COR-L47 (cell line): ENCODE measurements at places on chromosomes 12 and 14.

- peak; percentile 60 for DNase-seq
Observed at GRCh38 chr12:12333407-12334366, 16.4 kb downstream of the MANSC1 start.

DNA sequence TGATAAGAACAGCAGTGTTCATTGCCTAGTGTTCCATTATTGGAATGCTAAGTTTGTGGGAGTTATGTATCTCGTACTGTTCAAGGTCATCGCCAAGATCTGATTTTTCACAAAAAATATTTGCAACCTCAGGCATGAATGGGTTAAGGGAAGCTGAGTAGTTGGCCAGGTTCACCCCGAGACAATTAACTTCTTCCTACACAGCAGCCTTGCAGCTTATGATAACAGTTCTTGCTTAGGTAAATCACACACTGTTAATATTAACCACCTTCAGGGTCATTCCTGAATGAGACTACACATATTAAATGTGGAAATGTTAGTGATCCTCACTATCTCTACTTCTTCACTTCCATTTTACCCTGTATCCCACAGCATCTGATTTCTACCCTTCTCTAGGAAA, 18.0 kb downstream of the FKBP11 start:
- no peak for DNase-seq

- DNase-seq: no peak
Observed at GRCh38 chr12:1576410-1577241, 17.8 kb downstream of the FBXL14 start.

DNA sequence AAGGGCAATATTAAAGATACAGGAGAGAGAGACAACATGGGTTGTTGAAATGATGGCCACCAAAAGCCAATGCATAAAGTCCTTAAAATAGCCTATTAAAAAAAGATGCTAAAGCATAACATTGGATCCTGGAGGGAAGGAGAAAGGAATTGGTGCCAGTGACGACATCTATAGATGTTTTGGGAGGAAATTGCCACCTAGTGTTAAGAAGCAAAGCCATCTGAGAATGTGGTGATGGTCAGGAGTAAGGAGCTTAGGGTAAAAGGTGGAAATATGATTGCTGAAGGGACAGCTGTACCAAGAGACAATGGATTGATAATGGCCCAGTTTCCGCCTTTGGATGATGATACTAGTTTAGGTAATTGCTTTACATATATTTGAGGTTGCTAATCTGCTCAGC, 85.1 kb downstream of the TMEM30B start:
- no peak for DNase-seq

- no peak for DNase-seq
Observed at GRCh38 chr12:105574056-105574715, 243.7 kb downstream of the C12orf75 start.

DNA sequence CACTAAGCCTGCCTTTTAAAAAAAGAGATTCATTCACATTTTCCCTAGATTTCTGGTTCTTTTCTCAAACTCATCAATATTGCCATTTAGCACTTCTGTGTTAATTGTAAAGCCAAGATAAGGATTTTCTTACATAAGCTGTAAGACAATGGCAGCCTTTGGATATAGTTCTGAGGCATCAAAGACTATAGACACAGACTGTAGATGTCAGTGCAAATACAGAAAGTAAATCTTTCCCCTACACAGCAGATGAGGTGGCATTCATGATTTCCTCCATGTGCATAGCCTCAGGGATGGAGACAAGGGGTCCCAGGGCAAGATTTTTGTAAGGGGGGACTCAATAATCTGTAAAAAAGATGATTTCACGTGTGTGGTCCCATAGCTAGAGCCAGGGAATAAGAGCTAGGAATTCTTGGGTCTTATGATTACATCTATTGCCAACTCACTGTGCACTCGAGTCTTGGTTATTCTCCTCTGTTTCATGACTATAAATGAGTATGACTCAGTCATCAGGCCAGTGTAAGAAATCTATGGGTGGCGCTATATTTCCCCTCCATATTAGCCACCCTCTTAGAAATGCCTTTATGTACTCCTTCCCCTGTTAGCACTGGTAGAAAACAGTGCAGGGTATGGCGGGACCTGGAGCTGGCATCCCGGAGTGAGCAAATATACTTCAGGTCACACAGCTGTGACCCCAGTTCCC, 207.5 kb downstream of the EXOC5 start:
- no peak for DNase-seq

DNA sequence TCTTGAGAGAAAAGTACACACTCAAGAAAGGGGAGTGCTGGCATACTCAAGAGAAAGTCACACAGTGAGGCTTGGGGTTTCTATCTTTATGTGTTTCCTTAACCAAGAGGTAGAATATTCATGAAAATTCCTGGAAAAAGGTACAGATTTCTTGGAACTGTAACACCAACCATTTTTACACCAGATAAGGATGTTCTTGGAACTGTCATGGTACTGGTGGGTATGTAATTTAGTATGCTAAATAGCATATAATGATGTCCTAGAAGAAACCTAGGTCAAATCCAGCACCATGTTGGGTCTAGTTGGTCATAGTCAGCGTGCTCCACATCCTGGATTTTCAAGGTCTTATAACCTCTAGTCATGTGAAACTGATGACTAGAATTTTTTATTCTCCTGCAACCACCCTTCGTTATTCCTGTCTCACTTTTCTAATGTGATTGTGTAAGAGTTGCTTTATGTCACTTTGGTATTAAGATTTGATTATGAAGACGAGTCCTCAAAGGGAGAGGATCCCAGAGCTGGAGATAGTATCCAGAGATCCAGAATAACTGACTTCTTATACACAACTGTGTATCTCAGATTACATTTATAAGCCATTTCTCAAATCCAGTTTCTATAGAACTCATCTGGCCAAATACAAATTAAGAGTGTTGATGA, 510.1 kb downstream of the TMTC2 start:
- no peak for DNase-seq

GRCh38 chr14:89435892-89436656, 19.0 kb upstream of the FOXN3 start:
- no peak for DNase-seq

DNA sequence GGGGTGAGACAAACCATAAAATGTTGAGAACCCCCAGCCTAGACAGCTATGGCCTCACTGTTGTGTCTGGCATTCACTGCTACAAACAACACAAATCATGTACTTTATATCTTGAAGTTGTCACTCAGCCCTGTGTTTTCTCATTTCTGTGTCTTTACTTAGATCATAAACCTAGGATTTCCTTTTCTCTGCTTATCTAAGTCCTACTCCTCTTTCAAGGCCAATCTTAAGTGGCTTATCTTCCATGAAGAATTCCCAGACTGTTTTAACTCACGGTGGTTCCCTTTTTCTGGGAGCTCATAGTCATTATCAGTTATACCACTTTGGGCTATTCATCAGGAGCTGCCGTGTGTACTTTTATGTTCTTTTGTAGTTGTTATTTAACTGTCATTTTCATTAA, 42.1 kb downstream of the FLRT2 start:
- no peak for DNase-seq

- DNase-seq: no peak
Observed at GRCh38 chr14:50087341-50088116, 28.8 kb downstream of the VCPKMT start.

GRCh38 chr14:103503296-103503695, 19.3 kb downstream of the CKB start:
- DNase-seq: no peak

GRCh38 chr14:69093631-69094421, 59.1 kb downstream of the DCAF5 start:
- peak; percentile 21 for DNase-seq
